ENCODE measurements at places on chromosomes 6 and 20.

GRCh38 chr6:48194596-48195295 is 83.7 kb upstream of the PTCHD4 start:
- DNase-seq = no peak

GRCh38 chr6:125528621-125529041 is 220.8 kb upstream of the HEY2 start:
- no peak for DNase-seq

DNA sequence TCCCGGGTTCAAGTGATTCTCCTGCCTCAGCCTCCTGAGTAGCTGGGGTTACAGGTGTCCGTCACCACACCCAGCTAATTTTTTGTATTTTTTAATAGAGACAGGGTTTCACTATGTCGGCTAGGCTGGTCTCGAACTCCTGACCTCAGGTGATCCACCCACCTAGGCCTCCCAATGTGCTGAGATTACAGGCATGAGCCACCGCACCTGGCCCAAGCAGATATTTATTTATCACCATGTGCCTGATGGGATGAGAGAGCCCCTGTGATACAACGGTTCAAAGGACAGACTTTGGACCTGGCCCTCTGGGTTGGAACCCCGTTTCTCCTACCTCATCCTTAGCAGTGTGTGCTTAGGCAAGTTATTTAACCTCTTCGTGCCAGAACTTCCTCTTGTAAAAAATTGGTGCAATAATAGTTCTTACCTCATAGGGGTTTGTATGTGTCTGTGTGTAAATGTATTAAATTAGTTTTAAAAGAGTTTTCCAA is 19.2 kb upstream of the STK38 start:
- DNase-seq = no peak

GRCh38 chr20:20594171-20594530 is 118.3 kb downstream of the RALGAPA2 start:
- no peak for DNase-seq

DNA sequence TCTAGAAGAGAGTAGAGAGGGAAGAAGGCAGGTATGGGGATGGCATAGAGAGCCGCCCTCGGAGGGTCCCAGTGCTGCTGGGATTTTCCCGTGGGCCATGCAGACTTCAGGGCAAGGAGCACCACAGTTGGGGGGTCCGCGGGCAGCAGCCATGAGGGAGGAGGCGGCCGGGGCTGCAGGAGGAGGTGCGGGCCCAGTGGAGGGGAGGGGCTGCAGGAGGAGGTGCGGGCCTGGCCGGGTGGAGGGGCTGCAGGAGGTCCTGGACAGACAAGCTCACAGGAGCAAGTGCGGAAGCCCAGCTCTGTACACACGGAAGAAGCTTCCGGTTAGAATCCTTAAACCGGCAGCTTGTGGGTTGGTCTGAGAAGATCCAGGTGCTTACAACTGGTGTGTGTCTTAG is 34.6 kb upstream of the CHRNA4 start:
- no peak for DNase-seq

- no peak for DNase-seq
Observed at GRCh38 chr6:20770773-20771172, 236.5 kb downstream of the CDKAL1 start.

DNA sequence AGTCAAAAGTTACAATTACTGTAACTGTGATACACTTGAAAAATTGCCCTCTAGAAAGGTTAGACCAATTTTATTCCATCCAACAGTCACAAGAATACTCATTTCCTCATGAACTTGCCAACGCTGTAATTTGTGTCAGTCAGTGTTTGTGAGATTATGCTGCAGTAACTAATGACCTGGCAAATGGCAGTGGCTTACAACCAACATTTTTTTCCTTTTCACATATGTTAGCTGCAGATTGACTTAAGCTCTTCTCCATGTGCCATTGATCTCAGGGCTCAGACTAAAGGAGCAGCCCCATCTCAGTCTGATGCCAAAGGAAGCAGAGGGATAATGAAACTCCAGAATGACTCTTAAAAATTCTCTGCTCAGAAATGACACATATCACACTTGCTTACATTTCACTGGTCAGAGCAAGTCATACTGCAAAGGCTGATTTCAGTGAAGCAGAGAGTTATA is 92.3 kb upstream of the ELOVL5 start:
- DNase-seq = no peak

DNA sequence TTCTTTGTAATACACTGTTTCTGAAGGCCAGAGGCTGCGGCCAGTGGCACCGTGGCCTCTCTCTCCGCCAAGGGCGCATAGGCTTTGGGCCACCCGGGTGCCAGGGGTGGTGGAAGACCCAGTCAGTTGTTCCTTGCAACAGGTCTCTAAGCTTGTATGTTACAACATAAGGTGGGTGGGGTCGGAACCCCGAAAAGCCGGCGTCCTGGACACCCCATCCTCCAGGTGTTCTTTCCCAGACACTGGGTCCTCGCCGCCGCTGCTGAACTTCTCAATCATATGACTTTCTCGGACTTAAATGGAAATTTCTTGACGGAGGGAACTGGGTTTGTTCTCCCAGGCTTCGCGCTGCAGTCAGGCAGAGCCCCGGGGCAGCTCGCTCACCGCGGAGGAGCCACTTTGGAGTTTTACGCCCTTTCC is 983 bp upstream of the KCNQ5 start:
- DNase-seq = no peak

DNA sequence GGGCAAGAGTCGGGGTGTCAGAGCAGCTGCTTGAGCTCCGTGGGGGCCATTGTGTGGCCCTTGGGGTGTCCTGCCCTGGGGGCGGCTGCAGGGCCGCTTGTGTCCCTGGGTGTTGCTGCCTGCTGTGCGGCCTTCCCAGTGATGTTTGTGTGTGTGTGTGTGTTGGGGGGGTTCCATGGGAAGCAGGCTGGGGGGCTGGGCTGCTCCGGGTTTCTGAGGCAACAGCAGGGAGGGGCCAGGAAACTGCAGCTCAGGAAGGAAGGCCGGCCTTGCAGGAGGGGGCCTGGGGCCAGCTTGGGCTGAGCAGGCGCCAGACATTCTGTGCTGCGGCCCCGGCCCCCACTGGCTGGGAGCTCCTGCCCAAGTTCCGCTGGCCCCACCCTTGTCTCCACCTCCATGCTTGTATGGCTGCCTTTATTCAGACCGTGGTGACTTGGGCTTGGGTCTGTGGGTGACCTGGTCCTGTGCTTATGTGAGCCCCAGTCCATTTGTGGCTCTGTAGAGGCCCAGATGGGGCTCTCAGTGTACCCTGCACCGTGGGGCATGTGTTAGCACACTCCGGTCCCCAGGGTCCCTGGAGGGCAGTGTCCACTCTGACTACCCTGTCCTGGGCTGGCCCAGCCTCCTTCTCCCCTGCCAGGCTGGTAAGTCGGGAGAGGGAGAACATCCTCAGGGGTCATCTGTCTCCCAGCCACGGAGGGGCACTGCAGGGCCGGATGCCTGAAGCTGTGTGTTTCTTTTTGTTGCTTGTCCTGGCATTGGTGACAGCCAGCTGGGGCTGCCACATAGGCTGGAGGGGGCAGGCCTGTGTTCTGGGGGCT is 4.6 kb upstream of the SOX18 start:
- DNase-seq = no peak

DNA sequence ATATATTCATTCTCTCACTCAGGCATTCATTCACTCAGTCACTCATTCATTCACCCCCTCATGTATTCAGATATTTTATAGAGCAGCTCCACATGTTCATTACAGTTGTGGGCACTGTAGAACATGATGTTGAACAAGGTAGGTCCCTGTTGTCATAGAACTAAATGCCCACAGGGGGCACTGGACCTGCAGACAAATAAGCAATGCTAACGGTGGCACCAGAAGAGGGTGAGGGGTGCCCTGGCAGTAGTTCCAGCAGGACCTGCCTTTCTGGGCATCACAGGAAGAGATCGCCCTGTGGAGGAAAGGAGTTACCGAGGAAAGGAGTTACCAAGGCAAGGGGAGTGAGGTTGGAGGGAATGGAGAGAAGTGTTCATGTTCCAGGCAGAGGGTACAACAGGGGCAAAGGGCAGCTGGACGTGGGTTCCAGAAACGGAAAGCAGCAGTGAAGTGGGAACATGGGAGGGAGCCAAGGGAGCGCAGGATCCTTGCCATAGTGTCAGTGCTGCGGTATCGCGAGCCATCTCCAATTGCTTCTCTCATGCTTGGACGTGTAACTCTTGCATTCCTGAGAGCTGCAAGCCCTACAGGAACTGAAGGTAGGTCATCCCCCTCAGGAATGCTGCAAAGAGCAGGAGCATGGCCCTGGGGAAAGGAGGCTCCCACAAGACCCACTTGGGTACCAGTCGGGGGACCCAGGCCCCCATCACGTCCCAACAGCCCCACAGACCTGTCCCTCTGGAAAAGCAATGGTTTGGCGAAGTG is 128.2 kb downstream of the EDN3 start:
- DNase-seq = no peak

- DNase-seq = no peak
Observed at GRCh38 chr6:157961153-157961831, 20.4 kb upstream of the SYNJ2 start.

DNA sequence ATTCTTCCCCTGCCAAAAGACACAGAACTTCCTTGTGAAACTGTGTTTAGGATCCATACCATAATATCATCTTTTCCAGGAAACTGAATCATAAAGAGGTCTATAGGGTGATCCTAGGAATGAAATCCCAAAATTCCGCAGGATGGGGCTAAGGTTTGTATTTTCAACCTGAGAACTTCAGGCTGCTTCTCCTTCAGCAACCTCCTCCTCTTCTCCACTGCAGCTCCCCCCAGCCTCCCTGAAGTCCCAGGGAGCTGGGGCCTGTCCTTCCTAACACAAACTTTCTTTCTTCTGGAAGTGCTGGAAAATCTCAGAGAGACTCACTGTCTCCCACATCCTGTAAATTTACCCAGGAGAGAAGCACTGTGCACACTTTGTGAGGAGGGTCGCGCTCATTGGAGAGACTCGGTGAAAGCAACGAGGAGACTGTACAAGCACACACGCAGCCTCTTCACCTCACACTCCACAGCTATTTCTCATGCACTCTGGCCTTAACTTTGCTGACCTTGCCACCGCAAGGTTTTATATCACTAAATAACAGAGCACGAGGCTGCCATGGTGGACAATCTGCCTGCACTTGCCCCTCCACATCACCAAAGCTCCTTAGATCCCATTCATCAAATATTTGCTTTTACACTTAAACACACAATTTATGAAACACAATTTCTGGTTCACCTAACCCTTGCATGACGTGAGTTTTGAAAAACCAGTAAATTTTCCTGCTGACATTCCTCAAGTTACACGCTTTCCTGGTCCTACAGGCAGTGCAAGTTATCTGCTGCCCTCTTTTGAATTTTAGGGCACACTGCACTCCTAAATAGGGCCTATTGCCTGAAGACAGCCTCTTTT is 14.3 kb downstream of the ID4 start:
- no peak for DNase-seq

DNA sequence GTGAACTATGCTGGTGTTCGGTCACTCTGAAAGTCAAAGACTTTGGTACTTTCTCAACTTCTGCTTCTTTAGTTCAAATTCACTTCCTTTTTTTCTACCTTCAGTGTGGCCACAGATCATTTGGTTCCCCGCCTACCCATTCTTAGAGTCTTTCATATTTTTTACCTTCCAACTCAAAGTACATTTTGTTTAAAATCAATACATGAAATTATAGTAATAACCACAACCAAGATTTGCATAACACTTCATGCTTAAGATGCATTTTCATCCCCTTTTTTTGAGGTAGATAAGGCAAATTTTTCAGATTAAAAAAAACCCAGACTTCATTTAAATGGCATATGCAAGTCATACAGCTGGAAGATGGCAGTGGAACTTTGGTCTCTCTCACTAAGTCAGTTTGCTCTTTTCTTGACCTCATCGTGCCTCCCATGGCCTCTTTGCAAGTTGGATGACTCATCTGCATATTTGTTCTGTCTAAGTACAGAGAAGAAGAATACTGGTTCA is 11.9 kb upstream of the CNR1 start:
- no peak for DNase-seq

GRCh38 chr6:72933233-72933632 is 292.1 kb downstream of the KHDC1L start:
- DNase-seq = no peak

DNA sequence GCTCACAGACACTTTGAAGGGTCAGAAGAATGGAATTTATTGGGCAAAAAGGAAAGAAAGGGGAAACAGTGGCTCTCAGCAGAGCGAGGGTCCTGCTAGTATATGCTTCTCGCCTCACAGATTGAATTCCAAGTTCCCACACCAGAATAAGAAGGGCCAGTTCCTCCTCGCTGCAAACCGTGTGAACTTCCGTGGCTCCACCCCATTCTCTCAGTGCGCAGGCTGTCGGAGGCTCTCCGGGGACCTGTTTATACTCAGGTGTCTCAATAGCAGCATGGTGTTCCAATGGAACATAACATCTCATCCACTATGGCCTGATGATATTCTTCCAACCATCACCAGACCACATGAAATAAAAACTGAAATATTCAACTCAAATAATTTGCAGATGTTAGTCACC is 4.6 kb downstream of the SAMD3 start:
- no peak for DNase-seq

DNA sequence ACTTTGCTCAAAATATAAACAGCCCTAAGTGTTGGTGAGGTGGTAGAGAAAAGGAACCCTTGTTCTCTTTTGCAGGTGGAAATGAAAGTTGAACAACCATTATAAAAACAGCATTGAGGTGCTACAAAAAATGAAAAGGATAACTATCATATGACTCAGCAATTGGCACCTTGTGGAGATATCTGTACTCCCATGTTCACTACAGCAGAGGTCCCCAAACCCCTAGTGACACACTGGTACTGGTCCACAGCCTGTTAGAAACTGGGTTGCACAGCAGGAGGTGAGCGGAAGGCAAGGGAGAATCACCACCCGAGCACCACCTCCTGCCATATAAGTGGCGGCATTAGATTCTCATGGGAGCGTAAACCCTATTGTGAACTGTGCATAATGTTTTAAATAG is 267.4 kb upstream of the THEMIS start:
- DNase-seq = no peak

GRCh38 chr6:20211037-20211940 is 980 bp downstream of the MBOAT1 start:
- DNase-seq = no peak

- no peak for DNase-seq
Observed at GRCh38 chr6:17271628-17272027, 9.5 kb upstream of the RBM24 start.

DNA sequence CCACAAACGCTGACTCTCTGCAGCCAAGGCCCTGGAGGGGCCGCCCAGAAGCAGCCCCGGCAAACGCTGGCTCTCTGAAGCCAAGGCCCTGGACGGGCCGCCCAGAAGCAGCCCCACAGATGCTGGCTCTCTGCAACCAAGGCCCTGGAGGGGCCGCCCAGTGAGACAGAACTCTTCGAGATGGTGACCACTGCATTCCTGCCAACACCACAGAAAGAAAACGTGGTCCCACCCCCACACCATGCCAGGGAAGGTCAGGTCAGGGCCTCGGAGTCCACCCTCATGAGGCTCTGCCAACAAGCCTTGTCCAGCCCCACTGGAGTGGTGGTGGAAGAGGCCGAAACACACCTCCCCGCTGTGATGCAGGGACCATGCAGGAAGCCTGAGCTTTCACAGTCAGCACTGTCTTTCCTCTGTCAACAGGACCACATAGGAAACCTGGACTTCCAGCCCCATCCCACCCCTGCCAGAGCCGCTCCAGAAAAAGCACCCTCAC is 97.5 kb downstream of the DLL1 start:
- DNase-seq = no peak
